ENCODE measurements at places on chromosomes 4 and X.

- no peak for DNase-seq
These were observed 119.1 kb downstream of the PAPSS1 start for GRCh38 chr4:107600983-107601382.

- DNase-seq, result no peak
These were observed 792 bp downstream of the PPID start for GRCh38 chr4:158722291-158722916.

DNA sequence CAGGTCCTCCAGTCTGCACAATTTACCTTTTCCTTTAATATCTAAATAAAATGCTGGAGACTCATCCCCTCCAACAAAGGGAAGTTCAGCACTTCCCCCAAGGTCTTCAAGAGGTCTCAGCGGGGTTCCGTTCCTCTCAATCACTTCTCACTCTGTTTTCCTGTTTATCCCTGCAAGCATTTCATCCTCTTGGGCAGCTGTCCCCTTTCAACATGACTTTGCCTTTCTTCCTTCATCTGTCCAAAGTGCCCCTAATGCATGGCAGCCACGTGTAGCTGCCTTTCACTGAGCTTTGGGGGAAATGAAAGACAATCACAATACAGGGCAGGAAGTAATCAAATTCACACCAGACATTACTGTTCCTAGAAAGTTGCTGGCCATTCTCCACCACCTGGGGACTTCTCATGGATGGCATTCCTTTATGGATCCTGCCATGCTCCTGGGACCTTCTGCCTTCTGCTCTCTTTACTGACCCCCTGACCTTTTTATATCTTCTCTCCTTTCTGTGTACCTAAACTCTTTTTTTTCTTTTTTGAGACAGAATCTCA is 79.7 kb upstream of the USP9X start:
- no peak for DNase-seq

DNA sequence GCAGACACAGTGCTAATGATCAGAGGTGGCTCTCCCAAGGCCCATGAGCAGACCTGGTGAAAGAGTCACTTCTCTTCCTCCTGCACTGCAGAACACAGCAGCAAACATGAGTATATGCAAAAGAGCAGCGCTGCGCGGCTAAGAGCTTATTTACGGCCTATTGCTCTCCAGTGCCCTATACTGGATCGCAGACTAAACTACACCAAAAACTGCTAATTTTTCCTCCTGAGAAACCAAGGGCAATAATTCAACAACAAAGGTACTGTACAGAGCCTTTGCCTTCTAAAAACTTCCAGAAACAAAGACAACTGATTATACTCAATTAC is 702.5 kb downstream of the ARAP2 start:
- DNase-seq, result no peak

- DNase-seq, result no peak
These were observed 98.2 kb upstream of the ARSJ start for GRCh38 chr4:114077610-114078009.

DNA sequence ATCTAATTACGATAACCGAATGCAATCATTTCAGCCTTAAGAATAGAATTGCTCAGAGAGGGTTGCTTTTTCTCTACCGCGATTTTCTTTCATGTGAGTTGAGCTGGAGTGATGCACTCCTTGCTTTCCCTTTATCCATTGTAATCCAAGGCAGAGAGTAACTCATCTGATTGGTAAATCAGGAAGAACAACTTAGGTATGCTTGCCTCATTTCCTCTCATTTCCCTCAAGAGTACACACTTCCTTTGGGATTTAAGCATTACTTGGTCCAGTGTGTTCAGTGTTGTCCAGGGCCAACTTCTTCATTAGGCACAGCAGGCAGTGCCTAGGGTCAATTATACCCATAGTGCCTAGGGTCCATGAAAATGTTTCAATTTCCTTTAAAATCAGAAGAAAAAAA is 15.7 kb upstream of the N4BP2 start:
- DNase-seq, result no peak

DNA sequence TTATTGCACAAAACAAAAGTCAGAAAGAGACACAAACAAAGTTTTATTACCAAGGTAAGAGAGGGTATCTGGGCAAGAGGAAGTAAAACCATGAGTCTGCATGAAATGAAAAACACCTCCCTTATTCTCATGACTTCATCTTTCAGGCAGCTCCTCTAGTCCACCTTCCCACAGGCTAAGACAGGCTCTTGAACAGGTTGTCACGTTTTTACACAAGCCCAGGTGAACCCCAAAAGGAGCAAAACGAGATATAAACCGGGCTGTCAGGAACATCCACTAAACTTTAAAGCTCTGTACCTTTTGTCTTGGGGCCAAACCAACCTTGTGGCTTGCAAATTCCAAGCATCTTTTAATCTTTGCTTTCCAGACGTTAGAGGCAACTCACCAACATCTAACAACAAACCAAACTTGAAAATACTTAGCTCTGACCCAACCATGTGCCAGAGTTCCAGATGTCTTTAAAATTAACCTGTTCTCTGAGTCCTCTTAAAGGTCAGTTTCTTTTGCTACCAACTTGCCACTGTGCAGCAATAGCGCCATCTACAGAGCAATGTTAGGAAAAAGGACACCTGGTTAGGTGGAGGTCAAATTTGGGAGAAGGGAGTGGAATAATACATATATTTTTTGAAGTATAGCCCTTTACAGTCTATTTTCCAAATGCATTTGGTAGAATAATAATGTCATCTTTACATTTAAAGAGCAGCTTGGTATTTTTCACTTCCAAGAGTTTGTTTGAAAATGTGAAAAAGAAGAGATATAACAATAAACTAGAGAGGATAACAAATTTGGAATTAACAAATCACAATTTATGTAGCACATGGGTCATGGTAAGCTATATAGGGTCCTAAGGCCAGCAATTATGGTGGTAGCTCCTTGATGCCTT is 73.1 kb downstream of the QRFPR start:
- DNase-seq, result no peak

GRCh38 chr4:707929-708630 is 2.4 kb downstream of the PCGF3 start:
- DNase-seq, result no peak

DNA sequence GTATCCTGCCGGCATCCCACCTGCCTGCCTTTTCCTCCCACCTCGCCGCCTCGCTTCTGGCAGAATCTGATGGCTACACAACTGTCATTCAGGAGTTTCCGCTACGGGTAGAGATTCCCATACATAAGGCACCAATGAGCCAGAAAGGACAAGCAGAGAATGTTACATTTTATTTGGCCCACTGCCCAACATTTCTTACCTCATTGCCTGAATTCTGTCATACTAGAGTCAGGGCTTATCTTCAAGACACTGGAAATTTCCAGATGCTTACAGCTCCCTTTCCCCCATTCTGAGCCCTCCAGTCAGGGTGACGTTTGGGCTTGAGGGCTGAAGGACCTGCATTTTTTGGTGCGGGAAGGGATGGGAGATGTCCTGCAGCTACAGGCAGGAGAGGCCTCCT is 113.0 kb downstream of the NHS start:
- DNase-seq, result no peak

GRCh38 chr4:16116493-16116990 is 32.7 kb upstream of the PROM1 start:
- DNase-seq, result no peak

DNA sequence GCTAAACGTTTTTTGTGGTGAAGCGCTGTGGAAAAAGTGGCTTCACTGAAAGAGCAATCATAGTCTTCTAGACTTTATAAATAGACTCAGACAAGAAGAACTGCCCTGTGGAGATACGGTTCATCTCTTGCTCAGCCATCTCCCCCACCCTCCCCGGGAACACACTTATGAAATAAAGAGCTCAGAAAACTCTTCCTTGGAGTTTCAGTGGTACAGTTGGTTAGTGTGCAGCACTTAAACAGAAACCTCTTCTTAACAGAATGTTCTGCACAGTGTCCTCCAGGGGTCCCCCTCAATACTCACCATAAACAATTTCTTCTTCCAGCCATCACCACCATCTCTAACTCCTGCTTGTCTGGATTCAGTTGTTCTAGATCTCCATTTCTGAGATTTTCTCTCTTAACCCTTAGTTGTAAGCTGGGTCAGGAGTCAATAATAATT is 313.0 kb downstream of the ARHGAP10 start:
- no peak for DNase-seq

GRCh38 chr4:171478181-171478580 is 335.0 kb upstream of the GALNTL6 start:
- no peak for DNase-seq

- DNase-seq, result no peak
These were observed 494.8 kb upstream of the AGA start for GRCh38 chr4:177937041-177937440.

DNA sequence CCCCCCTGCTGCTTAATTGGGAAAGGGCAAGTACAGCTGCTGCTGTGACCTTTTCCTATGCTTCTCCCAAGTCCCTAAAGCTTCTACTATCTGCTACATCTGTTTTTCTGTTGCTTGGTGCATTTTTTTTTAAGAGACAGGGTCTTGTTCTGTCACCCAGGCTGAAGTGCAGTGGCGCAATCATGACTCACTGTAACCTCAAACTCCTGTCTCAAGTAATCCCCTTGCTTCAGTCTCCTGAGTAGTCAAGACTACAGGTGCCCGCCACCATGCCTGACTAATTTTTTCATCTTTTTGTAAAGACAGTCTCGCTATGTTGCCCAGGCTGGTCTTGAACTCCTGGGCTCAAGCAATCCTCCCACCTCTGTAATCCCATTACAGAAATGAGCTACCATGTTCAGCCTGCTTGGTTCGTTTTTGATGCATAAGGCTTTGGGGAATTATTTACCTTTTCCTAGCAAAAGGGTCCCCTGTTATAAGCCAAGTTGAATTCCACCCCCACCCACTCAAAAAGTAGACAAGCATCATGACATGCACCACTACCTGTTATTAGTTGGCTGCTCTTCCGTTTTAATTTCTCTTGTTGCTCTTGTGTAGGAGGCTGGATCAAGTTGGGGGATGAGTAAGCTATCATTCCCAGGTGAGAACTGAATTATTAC is 39.6 kb downstream of the DGKK start:
- no peak for DNase-seq

DNA sequence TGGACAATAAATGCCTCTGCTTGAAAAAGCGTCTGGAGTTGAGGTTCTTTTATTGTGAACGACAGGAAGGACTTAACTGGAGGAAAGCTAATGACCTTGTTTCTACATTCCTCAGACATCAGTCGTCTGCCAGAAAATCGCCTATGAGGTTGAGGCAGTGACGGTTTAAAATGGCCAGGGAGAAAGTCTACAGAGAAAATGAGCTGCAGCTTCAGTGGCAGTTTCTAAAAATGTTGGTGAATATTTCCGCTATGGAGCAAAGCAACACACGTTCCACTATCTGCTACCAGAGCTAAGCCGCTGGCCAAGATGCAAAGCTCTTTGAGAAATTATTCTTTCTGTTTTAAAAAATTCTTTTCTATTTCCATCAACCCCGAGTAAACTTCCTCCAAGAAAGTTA is 116.9 kb upstream of the GALNT7 start:
- DNase-seq, result no peak

DNA sequence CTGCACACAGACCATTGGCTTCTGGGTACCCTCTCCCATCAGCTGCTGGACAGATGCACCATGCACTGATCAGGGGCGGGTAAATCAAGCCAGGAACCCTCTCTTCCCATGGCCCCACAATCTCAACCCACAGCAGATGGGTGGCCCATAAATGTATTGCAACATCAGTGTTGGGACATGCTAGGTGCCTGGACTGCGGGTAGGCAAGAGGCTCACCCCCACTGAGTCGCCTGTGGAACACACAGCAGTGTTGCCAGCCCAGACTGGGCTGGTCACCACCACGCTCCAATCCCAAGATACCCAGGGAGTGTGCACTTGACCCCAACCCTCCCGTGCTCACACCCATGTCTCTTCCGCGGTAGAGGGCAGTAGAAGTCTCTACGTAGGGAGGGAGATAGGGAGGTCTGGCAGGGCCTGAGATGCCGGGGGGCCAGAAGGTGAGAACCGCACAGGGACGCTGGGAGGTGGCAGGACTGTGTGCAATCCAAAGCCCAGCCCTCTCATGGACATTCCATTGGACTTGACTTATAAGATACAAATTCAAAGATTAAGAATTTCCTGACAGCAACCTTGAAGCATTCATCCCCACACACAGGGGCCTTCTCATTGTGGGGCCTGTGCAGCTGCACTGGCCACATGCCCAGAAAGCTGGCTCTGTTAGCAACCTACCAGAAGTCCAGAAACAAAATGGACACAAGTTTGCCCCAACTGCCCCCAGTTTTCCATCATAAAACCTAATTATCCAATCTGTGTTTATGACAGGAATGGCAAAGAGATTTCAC is 183.7 kb downstream of the NSUN7 start:
- no peak for DNase-seq

GRCh38 chrX:109036624-109037023 is 300.3 kb upstream of the IRS4 start:
- DNase-seq, result no peak

DNA sequence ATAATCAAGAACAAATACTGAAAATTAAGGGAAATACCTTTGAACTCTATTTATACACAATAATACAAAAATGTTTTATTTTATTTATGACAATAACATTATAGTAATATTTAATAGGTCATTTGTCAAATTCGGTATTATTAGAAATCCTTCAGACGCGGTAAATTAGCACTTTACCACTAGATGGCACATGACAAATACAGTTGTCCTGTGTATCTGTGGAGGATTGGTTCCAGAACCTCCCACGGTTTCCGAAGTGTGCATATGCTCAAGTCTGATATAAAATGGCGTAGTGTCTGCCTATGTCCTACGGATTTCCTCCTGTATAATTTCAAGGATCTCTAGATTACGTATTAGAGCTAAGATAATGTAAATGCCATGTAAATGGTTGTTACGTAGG is 8.1 kb upstream of the LINC00632 start:
- DNase-seq, result no peak

GRCh38 chrX:111511477-111511876 is at the start of gene SERTM2:
Gene SERTM2, plus strand, starts transcription at chrX:111511645. Its CDS starts 7,213 bp downstream, at chrX:111518858.
- no peak for DNase-seq

DNA sequence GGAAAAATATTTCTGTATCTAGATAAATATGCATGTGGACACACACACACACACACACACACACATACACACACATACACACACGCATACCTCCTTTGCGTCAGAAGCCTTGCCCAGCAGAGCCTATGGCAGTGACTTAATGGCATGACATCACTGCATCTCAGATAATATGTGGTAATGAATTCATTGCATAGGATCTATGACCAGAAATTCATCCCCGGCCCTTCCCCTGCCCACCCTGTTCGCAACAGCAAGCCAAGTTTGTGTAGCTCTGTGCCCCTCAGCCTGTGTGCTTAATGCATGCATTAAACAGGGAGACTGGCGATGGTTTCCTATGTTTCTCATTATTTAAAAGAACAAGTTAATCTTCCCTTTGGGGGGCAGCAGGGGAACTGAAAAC is 120.7 kb downstream of the NKX6-1 start:
- no peak for DNase-seq

DNA sequence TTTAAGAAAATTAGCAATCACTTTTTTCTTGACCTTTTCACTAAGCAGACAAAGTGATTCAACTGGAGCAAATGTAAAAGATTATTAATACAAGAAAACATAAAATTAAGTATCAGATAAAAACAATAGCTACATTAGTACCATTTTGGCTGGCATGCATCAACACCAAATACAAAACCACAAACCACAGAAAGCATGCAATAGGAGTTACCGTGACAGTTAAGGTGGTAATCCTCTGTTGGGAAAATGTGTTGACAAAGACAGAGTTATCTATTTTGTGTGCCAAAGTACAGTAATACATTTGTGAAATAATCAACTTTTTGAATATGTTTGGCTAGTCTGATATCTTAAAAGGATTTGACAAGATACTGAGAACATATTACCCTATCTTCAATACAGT is 89.8 kb upstream of the ETNPPL start:
- DNase-seq, result no peak

Data from stimulated activated CD8-positive, alpha-beta memory T cell treated with anti-CD3 and anti-CD28 coated beads, Interleukin-12 subunit alpha, Interleukin-12 subunit beta, amount 100 ng/mL, for 4 hours (primary cell).